ENCODE measurements at places on chromosomes 7 and 10. TPM values are rescaled to one million over a fixed set of nuclear protein-coding genes. Genes with fewer than 3 reads are reported as not detected.

The TMEM176A gene
- 126 TPM for polyA plus RNA-seq

The AKR1D1 gene
- not detected for polyA plus RNA-seq

The ADRB1 gene
- polyA plus RNA-seq: 0.23 TPM

The RADIL gene
- 1.4 TPM for polyA plus RNA-seq

The AMPH gene
- 1.8 TPM for polyA plus RNA-seq

The NSMCE4A gene
- polyA plus RNA-seq: 39.0 TPM

The MYO3A gene
- not detected for polyA plus RNA-seq

The GBX1 gene
- not detected for polyA plus RNA-seq

The MLXIPL gene
- polyA plus RNA-seq: 11.9 TPM

The CFTR gene
- 5.8 TPM for polyA plus RNA-seq

The CALHM3 gene
- not detected for polyA plus RNA-seq

The IFIT2 gene
- 13.9 TPM for polyA plus RNA-seq

- no peak for DNase-seq
Measured at GRCh38 chr7:76225379-76225778, 23.7 kb downstream of the SRRM3 start.

DNA sequence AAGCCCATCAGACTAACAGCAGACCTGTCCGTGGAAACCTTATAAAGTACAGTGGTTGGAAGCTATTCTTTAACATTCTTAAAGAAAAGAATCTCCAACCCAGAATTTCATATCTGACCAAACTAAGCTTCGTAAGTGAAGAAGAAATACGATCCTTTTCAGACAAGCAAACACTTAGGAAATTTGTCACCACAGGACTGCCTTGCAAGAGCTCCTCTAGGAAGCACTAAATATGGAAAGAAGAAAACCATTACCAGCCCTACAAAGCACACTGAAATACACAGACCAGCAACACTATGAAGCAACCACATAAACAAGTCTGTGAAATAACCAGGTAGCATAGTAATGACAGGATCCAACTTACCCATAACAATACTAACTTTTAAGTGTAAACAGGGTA is 177.7 kb upstream of the PRSS1 start:
- DNase-seq: no peak

GRCh38 chr7:92135052-92135889 is 994 bp upstream of the CYP51A1 start:
- DNase-seq: no peak

- DNase-seq: no peak
Measured at GRCh38 chr7:35037211-35037525, at the start of gene DPY19L1. Gene DPY19L1 (minus strand): TSS chr7:35037485. CDS start chr7:35037394, 91 bp downstream.

DNA sequence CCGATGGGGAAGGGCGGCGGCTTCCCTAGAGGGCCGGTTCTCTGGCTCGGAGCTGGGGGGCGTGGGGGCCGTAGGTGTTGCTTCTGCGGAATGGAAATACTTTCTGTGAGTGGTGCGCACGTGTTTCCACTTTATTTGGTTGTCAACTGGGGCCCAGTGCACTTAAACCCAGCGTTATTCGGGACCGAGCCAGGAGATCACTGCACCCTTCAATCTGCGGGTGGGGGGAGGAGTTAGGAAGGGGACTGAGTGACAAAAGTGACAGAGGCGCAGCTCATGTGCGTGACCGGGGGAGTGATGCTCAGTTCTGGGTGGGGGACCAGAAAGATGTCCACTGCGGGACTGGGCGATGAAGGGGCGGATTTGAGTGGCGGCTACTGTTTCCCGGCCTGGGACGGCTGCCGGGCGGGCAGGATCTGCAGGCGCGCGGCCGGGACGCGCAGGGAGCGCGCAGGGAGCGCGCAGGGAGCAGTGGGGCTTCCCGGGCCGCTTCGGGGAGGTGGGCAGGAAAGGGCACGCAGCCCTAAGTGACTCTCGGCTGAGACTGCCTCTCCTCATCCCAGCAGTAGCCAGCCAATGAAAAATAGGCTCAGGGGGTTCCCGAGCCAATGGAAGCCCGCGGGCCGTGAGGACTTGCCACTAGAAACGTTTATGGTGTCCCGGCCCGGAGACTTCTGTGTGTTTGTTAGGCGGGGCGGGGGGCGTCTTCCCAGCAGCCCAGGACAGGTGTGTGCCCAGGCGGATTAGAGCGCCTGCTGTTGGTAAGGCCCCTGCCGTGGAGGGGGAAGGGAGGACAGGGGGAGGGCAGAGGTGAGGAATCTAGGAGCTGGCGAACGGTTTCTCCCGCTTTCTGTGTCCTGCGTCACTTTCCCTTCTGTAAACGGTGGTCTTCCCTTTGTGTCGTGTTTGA is 54.3 kb upstream of the KDM7A start:
- DNase-seq: peak; percentile 76

DNA sequence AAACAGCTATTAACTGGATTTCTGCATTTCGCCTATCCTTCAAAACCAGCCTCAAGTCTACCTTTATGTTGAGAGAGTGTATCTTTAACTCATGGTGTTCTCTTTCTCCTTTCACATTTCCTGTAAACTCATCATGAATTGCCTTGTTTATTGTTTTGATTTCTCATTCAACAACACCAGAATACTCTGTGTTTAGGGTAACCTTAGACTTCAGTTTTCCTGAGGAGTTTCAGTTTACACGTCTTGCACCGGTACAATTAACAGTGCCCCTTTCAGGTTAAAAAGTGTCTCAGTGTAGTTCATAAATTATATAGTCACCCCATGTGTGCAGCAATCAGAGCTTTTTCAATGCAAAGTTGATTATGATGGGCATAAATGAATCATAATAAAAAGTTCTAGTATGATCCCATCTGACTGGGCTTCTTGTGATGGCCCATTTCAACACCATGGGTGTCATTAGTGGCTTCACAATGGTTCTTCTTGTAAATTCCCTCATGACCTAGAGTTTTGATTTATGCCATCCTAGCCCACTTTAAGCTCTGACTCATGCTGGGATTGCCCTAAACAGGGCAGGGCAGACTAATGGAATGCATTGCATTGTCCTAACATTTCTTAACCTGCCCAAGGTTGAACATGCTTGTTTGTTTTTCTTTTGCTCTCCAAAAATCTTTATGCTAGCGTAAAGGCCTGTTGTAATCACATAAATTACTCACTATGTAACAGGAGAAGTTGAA is 22.0 kb downstream of the ITGB8 start:
- no peak for DNase-seq

GRCh38 chr7:41002741-41003610 is 699.9 kb downstream of the INHBA start:
- no peak for DNase-seq
